Stimulated activated memory B cell treated with anti-CD40 and anti-IgM and Interleukin-4, amounts not matched to agents 10 μg/mL and 1 μg/mL and 100 μg/mL, for 72 hours (primary cell): ENCODE measurements at places on chromosomes 12 and 14.

GRCh38 chr12:20369305-20370013 is 1.1 kb downstream of the PDE3A start:
- peak; percentile 34 for ATAC-seq

GRCh38 chr12:53698948-53699677 is 23.2 kb upstream of the ATP5MC2 start:
- no peak for ATAC-seq

GRCh38 chr12:4251216-4251891 is 22.2 kb upstream of the CCND2 start:
- ATAC-seq, result no peak

GRCh38 chr14:91250912-91251311 is 6.4 kb upstream of the GPR68 start:
- no peak for ATAC-seq

DNA sequence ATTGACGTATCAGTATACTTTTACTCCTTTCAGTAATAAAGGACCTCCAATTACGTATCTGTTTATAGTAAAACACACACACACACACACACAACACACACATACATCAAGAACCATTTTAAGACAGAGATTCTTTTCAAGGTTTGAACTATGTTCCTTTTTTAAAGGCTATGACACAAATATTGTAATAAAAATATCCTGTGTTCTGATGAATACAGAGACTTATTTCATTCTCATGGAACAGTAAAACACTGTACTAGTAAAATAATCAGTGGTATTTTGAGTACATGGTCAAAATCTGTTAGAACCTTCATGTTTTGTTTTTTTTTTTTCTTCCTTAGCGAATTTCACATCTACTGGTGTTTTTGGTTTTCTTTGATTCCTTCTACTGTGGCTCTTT is 7.6 kb downstream of the FLRT2 start:
- no peak for ATAC-seq

- ATAC-seq, result no peak
Observed at GRCh38 chr14:90201344-90201743, 55.0 kb upstream of the PSMC1 start.

DNA sequence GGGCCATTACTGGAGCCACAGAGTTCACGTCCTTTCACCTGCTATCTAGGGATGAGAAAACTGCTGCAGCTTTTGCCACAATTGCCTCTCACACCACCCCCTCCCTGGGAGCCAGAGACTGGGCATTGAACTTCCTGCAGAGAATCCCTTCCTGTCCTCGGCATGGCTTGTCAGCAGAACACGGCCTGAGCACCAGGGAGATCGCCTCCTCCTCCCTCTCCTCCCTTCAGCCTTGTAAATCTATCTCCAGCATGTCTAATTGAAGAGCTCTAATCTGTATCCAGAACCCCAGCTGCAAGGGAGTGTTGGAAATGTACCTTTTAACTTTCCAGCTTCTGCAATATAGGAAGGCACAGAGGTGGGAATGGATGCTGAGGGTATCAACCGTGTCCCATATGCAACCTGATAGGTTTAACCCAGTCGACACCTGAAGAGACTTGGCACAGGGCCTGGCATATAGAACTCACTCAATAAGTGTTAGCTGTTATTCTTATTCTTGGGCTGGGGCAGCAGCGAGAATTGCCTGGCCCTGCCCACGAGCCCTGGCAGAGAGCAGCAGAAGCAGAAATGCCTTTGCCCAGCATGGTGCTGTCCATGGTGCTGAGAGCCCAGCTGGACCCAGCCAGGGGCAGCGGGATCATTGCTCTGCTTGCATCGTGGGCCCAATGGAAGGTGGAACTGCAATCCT is 26.8 kb downstream of the TMEM63C start:
- ATAC-seq, result no peak
